Large intestine (tissue), 12 donors: ENCODE measurements at places on chromosomes 1 and 21. TPM values are rescaled to one million over a fixed set of nuclear protein-coding genes. Genes with fewer than 3 reads are reported as not detected.

The PPOX gene
- 26.2 TPM for polyA plus RNA-seq

The NCAM2 gene
- 7.7 TPM for polyA plus RNA-seq

The LDLRAD1 gene
- 0.51 TPM for polyA plus RNA-seq

The LIPI gene
- polyA plus RNA-seq = 0.21 TPM

The PLA2G2D gene
- 0.18 TPM for polyA plus RNA-seq

The FAM151A gene
- 2.8 TPM for polyA plus RNA-seq

The OR10Z1 gene
- 0.12 TPM for polyA plus RNA-seq

GRCh38 chr1:92430030-92430429 is 56.7 kb downstream of the GFI1 start:
- no peaks in the 10 kb centered on the region for H3K36me3 ChIP-seq
- no peak overlapping the region for H3K27ac ChIP-seq
- H3K4me1 ChIP-seq = no peaks in the 10 kb centered on the region
- H3K4me3 ChIP-seq = no peak overlapping the region
- no peaks in the 10 kb centered on the region for H3K27me3 ChIP-seq

- H3K27ac ChIP-seq = no peak overlapping the region
- no peak overlapping the region for H3K4me3 ChIP-seq
- no peaks in the 10 kb centered on the region for H3K27me3 ChIP-seq
- no peak for DNase-seq
Measured at GRCh38 chr21:27418346-27418745, 451.5 kb upstream of the ADAMTS5 start.

DNA sequence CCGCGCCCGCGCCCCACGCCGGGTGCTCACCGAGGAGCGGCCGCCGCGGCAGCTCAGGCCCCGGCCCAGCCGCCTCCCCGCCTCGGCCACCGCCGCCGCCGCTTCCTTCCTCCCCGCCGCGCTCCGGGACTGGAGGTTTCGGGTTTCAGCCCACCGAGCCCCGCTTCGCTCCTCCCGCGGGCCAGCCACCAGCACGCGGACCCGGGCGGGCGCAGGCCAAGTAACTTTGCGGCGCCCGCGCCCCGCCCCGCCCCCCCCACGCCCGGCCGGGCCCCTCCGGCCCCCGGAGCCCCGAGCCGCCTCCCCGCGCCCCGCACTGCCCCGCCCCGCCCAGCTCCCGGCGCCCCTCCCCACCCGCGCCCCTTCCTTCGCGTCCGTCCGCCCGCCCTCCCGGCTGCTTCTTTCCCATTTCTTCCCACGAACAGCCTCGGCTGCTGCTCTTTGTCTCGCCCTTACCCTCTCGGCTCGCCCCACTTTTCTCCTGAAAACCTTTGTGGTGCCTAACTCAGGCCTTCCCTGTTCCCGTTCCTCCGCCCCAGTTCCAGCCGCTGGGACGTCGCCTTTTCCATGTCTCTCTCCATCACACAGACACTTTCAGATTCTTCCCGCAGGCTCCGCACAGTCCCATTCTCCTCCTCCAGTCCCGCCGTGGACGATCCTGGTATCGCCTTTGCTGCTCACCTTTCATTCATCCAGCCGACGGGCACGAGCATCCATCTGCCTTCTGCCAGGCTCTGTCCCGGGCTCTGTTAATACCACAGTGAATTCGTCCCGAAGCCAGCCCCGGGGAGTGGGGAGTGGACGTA is at the start of gene GPR161:
TSS of gene GPR161 (minus strand) at position 222 of the 806 bp plus-strand sequence. CDS start 32,080 bp downstream, outside the sequence.
- H3K4me1 ChIP-seq = peaks cover 9% of the 10 kb centered on the region
- no peaks in the 10 kb centered on the region for H3K27me3 ChIP-seq
- no peak for DNase-seq
- peak within 1 kb of the TSS; percentile 76 for H3K4me3 ChIP-seq

GRCh38 chr1:4045397-4046010 is 145.4 kb upstream of the C1orf174 start:
- no peaks in the 10 kb centered on the region for H3K4me1 ChIP-seq
- no peaks in the 10 kb centered on the region for H3K36me3 ChIP-seq
- H3K27me3 ChIP-seq = no peaks in the 10 kb centered on the region
- H3K4me3 ChIP-seq = no peak overlapping the region
- H3K27ac ChIP-seq = no peak overlapping the region

DNA sequence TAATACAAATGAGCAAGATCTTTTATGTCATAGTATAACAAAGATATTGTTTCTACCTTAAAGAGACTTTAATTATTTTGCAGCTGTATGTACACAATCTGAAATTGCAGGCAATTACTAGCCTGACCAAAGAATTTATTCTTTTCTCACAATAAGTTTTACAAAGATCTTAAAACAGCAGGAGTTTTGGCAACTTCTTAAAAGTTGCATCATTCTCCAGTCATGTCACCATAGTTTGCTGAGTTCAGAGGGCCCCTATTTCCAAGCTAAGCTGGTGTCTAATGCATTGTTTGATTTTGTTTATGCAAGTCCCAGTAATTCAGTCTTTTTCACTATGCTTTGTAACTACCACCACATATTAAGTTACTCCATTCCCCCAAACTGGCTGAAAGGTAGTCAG is 114.8 kb downstream of the DNAH14 start:
- DNase-seq = no peak
- no peaks in the 10 kb centered on the region for H3K4me1 ChIP-seq
- no peaks in the 10 kb centered on the region for H3K36me3 ChIP-seq
- no peaks in the 10 kb centered on the region for H3K27me3 ChIP-seq

- H3K4me3 ChIP-seq = no peak overlapping the region
- H3K4me1 ChIP-seq = no peaks in the 10 kb centered on the region
- no peak for DNase-seq
- no peaks in the 10 kb centered on the region for H3K36me3 ChIP-seq
Measured at GRCh38 chr1:243855616-243856318, 5.7 kb upstream of the AKT3 start.

- DNase-seq = peak; percentile 35
- no peaks in the 10 kb centered on the region for H3K36me3 ChIP-seq
- H3K4me3 ChIP-seq = no peak overlapping the region
- H3K27ac ChIP-seq = no peak overlapping the region
- no peaks in the 10 kb centered on the region for H3K27me3 ChIP-seq
Measured at GRCh38 chr1:201344206-201345080, 33.0 kb downstream of the TNNT2 start.

DNA sequence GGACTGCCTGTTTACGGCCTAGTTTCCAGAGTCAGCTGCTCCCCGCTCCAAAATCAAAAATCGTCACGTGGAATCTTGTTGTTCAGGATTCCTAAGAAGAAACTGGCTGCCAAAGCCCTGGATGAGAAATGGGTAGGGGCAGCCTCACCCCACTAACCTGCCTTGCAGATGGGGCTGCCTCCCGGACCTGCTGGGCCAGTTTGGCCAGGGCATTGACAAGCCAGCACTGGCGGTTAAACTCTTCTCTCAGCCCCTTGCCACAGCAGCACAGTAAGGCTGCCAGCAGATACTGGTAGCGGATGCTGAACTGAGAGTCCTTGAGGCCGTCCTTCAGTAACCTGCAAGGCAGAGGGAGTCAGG is 31.6 kb upstream of the PPP1R15B start:
- no peak for DNase-seq
- H3K27ac ChIP-seq = no peak overlapping the region
- no peak overlapping the region for H3K4me3 ChIP-seq
- peaks cover 14% of the 10 kb centered on the region for H3K4me1 ChIP-seq

DNA sequence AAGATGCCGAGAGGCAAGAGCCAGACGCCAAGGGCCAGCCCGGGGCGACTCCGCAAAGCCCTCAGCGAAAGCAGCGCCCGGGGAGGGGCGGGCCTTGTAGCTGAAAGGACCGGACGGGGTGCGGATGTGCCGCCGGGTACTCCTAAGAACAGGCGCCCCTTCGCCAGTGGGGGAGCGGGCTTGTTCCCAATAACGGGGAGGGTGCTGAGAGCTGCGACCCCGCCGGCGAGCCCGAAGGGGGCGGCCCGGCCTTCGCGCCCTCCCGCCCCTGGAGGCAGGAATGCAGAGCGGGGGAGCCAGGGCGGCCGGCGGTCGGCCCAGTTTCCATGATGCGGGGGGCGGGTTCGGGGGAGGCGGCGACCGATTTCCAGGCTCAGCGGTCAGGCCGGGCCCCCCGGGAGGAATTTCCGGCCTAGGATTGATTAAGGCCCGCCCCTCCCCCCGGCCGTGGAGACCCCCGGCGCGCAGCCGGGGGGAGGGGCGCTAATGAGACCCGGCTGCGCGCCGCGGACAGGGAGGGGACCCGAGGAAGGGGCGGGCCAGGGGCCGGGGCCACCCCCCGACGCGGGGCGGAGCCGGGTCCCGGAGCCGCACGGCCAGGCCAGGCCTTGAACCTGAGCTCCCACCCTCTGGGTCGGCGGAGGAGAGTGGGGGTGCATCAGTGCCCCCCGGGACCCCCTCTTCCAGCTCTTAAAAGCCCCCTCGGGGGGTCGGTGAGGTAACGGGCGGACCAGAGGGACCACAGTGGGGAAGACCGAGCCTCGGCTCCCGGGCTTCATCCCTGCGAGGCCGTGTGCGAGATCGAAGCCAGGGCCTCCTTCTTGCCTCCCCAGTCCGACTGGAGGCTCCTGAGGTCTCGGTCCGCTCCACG is 898 bp upstream of the TMEM200B start:
- peaks cover 48% of the 10 kb centered on the region for H3K27me3 ChIP-seq
- H3K36me3 ChIP-seq = no peaks in the 10 kb centered on the region
- peak; percentile 71 for DNase-seq
- peaks cover 22% of the 10 kb centered on the region for H3K4me1 ChIP-seq
- H3K27ac ChIP-seq = peak overlapping the region; percentile 92
- H3K4me3 ChIP-seq = peak overlapping the region; percentile 79

GRCh38 chr1:109529881-109530456 is 9.7 kb upstream of the GPR61 start:
- no peak for DNase-seq
- H3K4me3 ChIP-seq = no peak overlapping the region
- peak overlapping the region; percentile 42 for H3K27ac ChIP-seq
